ENCODE measurements at places on chromosomes 11 and 22.

- DNase-seq, result no peak
Measured at GRCh38 chr11:6576471-6577373, 26.7 kb downstream of the RRP8 start.

- DNase-seq, result no peak
Measured at GRCh38 chr11:79259800-79260199, 181.0 kb downstream of the TENM4 start.

DNA sequence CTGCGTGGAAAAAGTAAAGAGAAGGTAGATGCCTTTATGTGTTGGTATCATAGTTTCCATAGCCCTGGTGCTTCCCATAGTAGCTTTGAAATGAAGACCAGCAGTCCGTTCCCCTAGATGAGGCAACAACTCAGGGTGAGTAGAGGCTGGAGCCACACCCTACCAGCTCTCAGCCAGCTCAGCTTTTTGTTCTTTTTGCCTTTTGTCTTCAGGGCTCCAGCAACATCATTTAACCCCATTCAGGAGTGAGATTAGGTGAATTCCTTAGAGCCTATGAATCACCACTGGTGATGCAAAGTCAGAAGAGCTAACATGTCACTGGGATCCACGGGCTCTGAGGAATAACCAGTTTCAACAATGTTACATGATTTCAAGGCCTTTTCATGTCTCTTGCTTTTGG, 14.0 kb upstream of the SESN3 start:
- peak; percentile 25 for DNase-seq

- no peak for DNase-seq
Measured at GRCh38 chr11:113991170-113991569, 16.3 kb downstream of the HTR3A start.

DNA sequence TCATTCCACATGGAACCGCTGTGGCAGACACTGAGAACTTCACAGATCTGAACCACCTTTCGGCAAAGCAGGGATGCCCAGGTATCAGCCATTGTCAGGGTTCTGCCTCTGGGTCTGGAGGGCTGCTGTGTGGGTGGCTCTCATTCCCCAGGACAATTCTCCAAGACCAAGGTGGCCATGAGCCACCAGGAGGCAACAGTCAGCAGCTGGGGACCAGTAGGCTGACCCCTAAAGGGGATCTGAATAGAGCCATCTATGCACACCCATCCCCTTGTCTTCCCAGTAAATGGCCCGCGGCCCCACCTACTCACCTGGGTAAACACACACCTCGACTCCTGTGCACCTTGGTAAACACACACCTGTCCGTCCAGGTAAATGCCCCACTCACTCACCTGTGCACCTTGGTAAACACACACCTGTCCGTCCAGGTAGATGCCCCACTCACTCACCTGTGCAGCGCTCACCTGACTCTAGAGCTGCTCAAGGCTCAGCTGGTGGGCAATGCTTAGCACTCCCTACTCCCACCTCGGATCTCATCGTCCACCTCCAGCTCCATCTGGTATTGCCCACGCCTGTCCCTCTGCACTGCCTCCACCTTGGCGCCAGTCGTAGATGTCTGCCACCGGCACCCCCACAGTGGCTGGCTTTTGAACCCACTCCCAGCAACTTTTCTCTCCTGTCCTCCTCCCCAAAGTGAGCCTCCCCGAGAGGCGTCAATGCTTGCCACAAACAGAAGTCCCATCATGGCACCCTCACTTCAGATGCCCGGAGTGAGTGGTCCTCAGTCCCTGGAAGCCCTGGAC, 10.2 kb downstream of the SLC25A1 start:
- DNase-seq, result no peak

DNA sequence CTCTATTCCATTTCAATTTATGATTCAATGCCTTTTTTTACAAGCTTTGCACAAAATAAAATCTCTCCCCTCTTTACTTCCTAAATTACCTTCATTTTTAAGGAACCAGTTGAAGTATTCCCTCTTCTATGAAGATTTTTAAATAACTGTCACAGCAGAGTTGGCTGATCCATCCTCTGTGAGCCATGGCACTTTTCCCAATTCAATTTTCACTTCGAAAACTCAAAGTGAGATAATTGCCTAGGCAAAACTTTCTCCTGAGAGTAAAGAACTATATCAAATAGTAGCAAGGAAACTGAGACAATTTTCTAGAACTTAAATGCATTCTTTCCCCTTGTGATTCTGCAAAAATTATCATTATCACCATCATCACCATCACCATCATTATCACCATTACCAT, 259.9 kb upstream of the ARHGAP20 start:
- no peak for DNase-seq

- no peak for DNase-seq
Measured at GRCh38 chr11:70387564-70387963, 10.8 kb upstream of the CTTN start.

DNA sequence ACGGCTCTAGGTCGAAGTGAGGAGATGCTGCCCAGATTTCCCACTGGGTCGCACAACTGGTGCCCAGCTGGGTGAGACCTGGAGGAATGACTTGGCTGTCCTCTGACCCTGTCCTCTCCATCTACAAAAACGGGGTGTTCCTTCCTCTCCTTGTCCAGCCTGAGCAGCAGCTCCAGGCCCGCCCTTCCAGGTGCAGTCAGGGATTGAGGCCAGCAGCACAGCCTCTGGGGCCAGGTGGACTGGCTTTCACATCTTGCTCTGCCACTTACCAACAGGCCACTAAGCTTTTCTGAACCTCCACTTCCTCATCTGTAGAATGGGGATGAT, 91.7 kb upstream of the LMO1 start:
- no peak for DNase-seq

DNA sequence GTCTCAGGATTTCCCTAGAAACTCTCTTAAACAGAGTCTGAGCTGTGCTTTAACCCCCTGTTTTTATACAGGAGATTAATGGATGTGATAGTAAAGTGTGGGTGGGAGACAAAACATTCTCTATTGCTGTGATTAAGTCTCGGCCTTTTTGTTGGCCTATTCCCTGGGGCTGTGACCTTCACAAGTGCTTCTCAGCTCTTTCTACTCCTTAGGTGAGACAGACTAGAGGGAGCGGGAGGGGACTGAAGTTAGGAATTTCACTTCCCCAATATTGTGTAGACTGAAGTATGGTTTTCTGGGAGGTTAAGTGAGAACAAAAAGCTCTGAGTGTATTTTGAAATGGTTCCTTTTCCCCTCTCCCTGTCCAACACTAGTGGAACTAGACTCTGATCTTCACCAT, 29.8 kb upstream of the OR8B8 start:
- no peak for DNase-seq

GRCh38 chr11:86761978-86762377, 38.4 kb upstream of the PRSS23 start:
- DNase-seq, result no peak

- no peak for DNase-seq
Measured at GRCh38 chr22:27108425-27109114, 451.2 kb downstream of the MIAT start.

- DNase-seq, result peak; percentile 55
Measured at GRCh38 chr22:30606455-30607299, at the start of gene TCN2. Gene TCN2, plus strand, starts transcription at chr22:30607174. Its CDS starts 158 bp downstream, at chr22:30607332.

DNA sequence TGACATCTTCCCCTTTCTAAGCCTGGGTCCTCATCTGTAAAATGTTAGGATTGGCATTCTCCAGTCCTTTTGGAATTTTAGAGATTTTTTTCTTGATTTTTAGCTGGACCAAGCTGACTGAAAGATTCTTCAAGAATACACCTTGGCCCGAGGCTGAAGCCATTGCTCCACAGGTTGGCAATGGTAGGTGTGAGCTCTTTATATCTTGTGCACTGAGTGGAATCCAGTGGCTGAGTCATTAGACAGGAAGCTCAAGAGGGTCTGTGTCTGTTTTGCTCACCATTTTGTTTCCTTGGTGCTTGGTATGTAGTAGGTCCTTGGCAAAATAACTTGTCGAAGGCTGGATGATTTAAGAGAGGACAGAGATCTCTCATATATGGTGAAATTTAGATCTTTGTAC, 6.2 kb downstream of the EIF3L start:
- DNase-seq, result no peak

- DNase-seq, result no peak
Measured at GRCh38 chr11:110468121-110468520, 38.4 kb downstream of the FDX1 start.

DNA sequence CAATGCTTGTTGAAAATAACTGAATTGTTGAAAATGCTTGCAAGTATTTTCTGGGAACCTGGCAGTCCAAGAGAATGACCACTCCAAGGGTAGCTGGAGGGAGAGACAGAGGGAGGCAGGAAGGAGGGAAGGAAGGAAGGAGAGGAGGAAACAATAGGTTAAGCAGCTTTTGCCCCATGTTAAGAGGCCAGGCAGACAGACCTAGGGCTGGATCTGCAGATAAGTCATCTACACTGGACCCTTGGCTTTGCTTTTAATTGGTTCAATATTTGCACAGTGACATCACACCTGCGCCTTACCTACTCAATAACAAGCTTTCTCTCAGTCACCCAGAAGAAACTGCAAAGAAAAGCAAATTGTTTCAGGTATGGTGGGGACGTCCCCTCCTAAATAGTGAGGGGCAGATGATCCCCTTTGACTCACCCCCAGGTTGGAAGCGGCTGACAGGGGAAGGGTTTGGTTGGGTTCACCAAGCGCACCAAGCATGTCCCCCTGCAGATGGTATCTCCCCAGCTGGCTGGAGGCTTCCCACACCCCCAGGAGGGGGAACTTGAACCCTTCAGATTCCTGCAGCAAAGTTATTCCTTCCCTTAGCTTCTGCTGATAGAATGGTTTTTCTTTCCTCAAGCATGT, 24.3 kb downstream of the MYH9 start:
- DNase-seq, result no peak

GRCh38 chr22:37209140-37209845, 3.0 kb downstream of the SSTR3 start:
- DNase-seq, result no peak

DNA sequence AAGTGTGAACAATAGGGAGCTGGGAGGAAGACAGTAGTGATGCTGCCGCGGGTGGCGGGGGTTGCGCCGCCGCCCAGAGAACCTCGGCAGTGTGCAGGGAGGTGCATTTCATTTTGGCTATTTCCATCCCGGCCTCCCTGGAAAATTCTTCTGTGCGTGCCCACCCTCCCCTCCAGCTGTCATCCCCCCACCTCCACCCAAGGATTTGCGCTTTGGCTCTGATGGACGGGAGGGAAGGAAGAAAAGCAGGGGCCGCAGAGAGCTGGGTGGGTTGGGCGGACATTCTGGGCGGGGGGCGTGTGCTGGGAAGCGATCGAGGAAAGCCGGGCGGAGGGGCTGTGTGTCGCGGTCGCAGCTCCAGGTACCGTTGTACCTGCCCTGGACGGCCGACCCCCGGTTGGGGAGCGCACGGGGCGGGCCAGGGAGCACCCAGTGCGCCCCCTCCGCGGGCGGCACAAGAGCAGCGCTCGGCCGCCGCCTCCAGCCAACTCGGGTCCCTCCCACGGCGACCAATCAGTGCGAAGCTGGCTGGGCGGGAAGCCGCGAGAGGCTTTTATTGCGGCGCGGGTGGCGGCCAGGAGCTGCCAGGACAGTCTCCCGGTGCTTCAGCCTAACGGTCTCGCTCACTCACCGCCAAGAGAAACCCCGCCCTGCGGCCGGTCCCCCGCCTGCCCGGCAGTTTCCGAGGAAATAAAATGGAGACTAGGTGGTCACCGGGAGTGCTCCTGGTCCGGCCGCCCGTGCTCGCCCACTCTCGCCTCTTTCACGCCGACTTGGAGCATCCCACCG, 1.6 kb downstream of the NCAM1 start:
- no peak for DNase-seq

DNA sequence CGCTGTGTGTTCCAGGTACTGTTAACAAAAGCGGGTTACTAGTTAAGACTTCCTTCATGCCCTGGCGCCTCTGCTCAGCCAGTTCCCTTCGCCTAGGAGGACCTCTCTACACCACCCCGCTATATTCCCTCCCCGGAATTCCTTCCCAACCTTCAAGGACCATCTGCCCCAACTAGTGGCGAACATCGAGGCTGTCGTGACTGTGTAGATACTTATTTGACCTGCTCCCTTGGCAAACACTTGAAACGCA, 450 bp upstream of the BCL2L13 start:
- DNase-seq, result no peak

DNA sequence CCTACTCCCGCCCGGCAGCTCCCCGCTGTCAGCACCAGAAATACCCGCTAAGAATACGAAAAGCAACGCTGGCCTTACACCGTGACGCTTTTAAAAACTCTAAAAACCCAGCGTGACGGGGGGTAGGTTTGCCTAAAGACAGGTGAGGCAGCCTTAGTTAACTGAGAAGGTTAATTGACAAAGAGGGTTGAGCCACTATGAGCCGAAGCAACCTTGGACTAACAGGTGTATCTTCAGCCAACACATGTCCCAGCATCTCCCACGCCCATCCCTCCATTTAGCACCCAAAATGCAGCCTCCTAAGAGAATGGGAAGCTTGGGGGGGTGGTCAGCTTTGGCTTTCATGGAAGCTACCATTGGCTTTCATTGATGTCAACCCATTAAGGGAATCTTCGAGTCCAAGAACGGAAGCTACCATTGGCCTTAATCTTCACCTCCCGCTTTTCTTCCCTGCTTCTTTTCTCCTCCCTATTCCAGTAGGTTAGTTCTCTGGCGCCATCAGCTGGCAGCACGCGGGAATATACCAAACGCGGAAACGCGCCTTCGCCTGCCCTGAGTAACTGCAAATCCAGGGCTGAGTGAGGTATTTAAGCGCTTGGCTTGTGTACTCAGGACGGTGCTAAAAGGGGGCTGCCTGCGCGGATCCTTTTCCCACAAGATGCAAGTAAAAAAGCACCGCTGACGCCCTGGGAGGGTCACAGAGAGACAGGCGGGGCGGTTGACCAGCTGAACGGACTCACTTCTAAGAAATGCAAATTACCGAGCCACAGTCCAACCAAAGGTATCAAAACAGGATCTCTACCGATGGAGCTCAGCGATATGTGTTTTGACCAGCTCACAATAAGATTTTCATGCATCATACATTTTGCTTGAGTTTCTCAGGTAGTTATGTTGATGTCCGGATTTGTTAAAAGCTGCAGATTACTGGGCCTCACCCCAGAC, 38.5 kb upstream of the GLYATL1 start:
- peak; percentile 54 for DNase-seq

DNA sequence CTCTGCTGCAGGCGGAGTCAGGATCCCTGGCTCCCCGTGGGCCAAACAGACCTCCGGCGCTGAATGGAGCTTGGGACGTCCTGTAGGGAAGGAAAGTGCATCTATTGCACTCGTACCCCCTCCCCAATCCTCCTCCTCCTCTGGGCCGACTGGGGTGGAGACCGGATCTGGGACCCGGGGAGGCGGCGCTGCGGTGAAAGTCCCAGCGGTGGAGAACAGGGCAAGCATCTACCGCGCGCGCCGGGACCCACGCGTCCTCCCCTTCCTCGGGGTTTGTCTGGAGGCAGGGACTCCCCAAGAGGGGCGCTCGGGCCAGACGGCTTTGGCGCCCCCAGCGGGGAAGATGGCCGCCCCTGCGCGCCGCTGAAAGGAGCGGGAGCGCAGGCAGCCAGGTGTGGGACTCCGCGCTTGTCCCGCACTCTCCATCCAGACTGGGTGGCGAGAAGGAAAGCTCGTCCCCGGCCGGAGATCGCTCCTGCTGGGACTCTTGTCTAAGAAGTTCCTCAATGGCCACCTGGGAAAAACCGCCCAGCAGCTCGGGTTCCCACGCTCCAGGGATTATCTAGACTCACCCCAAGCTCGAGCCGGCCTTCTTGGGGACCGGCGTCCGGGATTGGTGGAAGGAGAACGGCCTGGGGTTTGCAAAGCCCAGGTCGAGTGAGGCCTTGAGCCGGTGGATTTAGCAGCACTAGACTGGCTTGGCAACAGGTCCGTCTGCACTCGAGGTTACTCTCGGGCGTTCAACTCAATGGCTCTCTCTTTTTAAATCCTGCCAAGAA, 718 bp downstream of the FADS2 start:
- peak; percentile 55 for DNase-seq

- no peak for DNase-seq
Measured at GRCh38 chr11:21631991-21632390, 560.9 kb upstream of the ANO5 start.

- no peak for DNase-seq
Measured at GRCh38 chr22:45497351-45498145, 5.1 kb upstream of the FBLN1 start.

Measured in activated T-cell treated with anti-CD3 and anti-CD28 coated beads, Interleukin-2, amount 50 U/mL, for 72 hours (primary cell).